ENCODE measurements at places on chromosomes 2 and 18.

- DNase-seq = no peak
These were observed 10.9 kb downstream of the CLASP1 start for GRCh38 chr2:121638333-121638732.

GRCh38 chr2:187499941-187500532 lies 52.0 kb upstream of the CALCRL start:
- no peak for DNase-seq

DNA sequence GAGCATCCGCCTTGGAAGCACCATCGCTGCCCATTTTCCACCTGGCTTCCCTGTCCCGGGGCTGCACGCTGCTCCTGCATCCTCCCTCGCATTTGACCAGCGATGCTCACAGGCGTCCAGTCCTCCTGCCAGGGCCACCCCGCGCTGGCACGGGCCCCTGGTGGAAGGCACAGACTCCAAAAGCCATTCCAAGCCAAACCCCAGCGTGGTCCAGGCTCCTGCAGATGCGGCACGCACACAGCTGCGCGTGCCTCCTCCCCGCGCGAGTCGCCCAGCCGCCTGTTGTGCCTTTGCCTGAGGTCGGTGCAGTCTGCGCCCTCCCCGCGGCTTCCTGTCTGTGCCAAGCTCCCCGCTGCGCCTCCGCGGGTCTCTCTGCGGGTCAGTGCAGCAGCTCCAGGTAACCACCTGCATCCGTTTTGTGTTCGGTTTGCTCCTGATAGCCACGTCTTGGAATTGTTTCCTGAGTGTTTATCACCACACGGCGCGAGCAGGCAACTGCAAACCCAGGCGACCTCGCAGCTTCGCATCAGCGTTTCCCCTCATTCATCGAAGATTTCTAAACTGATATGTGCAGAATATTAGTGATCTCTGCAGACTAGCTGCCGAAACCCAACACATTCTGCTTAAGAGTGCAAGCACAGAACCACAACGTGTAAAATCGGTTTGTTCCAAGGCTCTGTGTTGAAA lies 65.2 kb upstream of the SALL3 start:
- DNase-seq = no peak

- no peak for DNase-seq
These were observed 137.1 kb downstream of the LCLAT1 start for GRCh38 chr2:30584116-30584515.

GRCh38 chr18:56487801-56488200 lies 150.6 kb downstream of the TXNL1 start:
- no peak for DNase-seq

DNA sequence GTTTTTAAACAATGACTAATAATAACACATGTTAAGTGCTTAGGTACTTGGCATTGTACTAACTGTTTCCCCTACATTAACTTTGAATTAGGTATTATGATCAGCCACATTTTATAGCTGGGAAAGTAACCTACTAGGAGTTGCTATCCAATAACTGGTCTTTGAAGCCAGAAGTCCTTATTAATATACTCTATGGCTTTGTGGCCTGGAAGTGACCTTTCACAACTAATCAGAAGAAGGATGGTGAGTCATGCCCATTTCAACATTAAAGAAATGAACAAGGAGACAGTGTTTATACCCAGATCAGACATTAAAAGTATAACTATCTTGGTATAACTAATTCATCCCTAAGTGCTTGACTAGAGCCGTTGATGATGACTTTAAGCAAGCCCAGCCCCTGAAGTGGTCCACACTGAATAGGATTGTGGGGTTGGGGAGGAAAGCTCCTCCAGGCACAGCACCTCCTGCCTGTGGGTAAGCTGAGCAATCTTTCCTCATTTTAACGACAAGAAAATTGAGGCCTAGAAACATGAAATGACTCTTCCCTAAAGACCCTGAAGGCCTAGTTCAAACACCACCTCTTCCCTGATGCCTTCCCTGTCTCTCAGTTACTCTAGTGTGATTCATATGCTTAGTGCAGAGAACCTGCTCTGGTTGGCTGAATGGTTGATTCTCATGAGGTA lies 71.6 kb upstream of the RFX8 start:
- DNase-seq = no peak

GRCh38 chr2:29485631-29486030 lies 370.4 kb downstream of the CLIP4 start:
- no peak for DNase-seq

- no peak for DNase-seq
These were observed 48.3 kb downstream of the WDFY1 start for GRCh38 chr2:223896833-223897311.

- DNase-seq = no peak
These were observed 73.8 kb upstream of the PROKR1 start for GRCh38 chr2:68569604-68570003.

- DNase-seq = no peak
These were observed 237.8 kb upstream of the THSD7B start for GRCh38 chr2:136527560-136527959.

Data from stimulated activated CD4-positive, alpha-beta T cell treated with anti-CD3 and anti-CD28 coated beads, Interleukin-1b, Interleukin-23, amount 100 ng/mL, for 1 hour (primary cell).